Epithelial cell of proximal tubule (primary cell): ENCODE measurements at places on chromosomes 7 and 10. TPM values are rescaled to one million over a fixed set of nuclear protein-coding genes. Genes with fewer than 3 reads are reported as not detected.

- no peak for DNase-seq
Observed at GRCh38 chr7:134866617-134867016, 87.2 kb downstream of the CALD1 start.

GRCh38 chr10:46235705-46236545, 50.9 kb upstream of the ANTXRL start:
- DNase-seq: no peak

DNA sequence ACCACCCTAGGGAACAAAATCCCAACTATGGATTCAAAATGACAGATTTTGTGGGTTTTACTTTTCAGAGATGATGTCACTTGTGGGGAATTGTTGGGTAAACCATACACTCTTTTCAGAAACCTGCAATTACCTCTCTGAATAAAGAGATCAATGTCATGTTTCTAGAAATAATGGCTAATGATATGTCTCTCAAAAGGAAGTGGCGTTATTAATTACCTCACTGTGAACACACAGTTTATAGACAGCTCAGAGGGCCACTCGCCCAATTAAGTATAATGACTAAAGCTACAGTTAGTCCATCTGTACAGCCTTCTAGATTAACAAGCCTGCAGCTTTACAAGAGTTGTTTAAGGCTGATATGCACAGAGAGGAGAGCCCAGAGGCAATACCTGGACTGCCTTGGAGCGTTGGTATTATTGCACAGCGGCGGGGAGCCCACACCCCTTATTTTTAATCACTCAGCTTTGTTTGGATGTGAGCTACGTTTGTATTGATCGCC, 79.5 kb downstream of the RAB11FIP2 start:
- DNase-seq: no peak

- DNase-seq: no peak
Observed at GRCh38 chr10:104253106-104253505, 1.6 kb upstream of the GSTO1 start.

DNA sequence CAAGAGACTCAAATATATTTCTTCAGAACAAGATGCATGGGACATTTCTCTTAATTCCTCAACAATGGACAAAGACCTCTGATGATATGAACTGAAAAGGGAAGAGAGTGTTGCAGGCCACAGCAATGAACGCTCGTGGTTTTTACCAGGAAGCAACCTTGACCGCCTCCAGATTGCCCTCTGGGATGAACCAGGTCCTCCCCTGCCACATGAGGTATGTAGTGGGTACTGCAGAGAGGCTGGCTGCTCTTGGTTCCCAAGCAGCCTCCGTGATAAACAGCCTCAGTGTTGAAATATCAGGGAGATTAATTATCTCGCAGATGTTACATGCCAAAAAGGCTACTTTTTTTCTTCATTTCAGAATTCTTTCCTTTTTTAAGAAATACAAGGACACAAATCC, 338.8 kb downstream of the ELMO1 start:
- no peak for DNase-seq

DNA sequence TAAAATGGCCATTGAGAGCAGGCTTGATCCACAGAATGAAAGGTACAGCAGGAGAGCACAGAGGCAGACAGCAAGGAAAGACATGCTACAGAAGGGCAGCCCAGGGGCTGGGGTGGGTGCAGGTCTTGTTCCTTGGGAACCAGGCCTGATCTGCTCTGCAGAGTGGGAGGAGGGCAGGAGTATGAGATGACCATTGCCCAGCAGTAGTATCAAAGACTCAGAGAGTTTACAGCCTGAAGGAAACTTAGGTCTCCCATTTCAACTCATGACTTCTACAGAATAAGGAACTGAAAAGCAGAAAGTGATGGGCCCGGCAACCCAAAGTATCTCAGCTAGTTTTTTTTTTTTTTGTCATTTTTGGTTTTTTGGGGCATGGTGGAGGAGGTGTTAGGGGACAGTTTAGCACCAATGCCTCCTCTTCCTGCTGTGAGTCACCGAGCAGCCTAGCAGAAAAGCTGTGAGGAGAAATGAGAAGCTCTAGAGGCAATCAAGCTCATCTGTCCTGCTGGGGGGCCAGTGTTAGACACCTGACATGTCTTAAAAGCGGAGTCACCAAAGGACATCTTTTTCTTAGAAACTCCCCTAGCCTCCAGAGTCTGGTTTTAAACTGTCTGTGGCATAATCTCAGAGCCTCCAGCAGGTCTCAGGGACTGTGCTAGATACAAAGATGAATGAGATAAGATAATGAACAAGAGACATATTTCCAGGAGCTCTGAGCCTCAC, 34.3 kb upstream of the HERPUD2 start:
- DNase-seq: no peak

DNA sequence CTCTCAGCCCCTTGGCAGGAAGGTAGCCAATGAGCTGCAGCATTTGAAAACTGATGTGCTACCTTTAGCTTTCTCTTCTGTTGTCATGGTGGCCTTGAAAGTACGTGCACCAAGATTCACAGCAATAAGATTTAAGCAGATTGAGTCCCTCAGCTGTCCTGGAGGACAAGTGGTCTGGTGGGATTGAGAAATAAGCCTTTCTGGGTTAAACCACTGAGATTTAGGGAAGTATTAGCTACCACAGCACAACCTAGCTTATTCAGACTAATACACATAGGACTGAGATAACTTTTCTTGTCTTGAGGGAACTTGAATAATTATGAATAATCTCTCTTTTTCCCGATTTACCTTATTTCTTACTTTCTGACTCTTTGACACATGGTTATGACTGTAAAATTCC, 324.0 kb downstream of the PTEN start:
- DNase-seq: no peak

DNA sequence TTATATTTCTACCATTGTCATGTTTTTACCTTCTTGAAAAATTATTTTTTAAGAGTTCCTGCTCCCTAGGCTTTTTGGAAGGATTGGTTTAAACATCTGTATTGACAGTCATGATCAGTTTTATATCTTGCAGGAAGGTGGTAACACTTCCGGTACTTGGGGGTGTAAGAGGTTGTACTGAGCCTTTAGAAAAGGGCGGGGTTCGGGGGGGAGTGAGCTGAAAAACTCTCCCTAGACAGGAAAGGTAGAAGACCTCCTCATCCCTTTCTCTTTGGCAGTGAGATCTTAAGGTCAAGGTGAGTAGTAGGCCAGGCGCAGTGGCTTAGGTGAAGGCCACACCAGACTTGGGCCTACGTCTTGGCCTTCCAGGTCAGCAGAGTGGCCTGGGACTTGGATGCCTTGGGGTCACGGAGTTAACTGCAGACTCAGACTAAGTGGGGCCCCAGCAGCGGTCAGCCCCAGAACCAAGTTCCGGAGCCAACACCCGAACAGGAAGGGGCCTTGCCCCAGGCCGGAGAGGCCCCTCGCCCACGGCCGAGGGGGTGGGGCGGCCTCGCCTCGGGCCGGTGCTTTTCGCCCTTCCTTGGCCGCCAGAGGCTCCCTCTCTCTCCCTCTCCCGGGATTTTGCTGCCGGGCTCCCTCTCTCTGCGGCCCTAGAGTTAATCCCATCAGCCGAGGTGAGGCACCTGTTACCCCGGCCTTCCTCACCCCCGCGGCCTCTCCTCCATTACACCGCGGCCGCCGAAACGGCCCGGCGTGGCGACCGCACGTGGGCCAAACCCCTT, at the start of gene PPP1R9A:
Gene PPP1R9A, plus strand, starts transcription at position 569 of the 785 bp plus-strand sequence. CDS start 2,520 bp downstream, outside the sequence.
- DNase-seq: no peak

DNA sequence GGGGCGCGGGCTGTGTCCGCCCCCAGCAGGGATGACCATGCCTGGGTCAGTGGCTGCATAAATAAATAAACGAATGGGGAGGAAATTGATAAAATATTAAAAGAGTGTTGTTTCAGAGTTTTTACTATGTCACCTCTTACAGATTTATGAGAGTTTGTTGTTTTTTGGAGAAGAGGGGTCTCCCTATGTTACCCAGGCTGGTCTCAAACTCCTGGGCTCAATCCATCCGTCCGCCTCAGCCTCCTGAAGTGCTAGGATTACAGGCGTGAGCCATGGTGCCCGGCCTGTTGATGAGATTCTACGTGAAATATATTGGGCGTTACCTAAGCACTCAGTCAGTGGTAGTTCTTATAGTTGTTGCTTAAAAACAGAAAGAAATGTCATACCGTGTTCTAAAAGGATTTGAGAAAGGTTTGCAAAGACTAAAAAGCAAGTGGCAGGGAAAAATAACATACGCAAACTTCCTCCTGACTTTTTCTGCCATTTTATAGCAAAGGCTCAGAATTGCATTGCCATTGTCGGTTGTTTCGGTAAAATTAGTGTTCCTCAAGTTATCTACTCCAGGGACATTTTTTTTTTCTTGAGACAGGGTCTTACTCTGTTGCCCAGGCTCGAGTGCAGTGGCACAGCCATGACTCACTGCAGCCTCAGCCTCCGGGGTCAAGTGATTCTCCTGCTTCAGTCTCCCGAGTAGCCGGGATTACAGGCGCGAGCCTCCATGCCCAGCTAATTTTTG, 39.5 kb upstream of the FOXK1 start:
- no peak for DNase-seq

The C10orf143 gene
- total RNA-seq: 0.22 and 4.7 TPM in 2 replicates

The SFR1 gene
- 15.2 and 15.6 TPM in 2 replicates for total RNA-seq
